ENCODE measurements at places on chromosomes 13 and 19.

- no peaks in the 10 kb centered on the region for H3K27me3 ChIP-seq
- H3K4me1 ChIP-seq = peaks cover 12% of the 10 kb centered on the region
- H3K27ac ChIP-seq = no peak overlapping the region
- H3K36me3 ChIP-seq = no peaks in the 10 kb centered on the region
Measured at GRCh38 chr13:36163809-36164308, 32.7 kb upstream of the DCLK1 start.

- peak overlapping the region; percentile 69 for H3K27ac ChIP-seq
- no peak overlapping the region for H3K4me3 ChIP-seq
- no peak for DNase-seq
- peaks cover 27% of the 10 kb centered on the region for H3K4me1 ChIP-seq
- no peaks in the 10 kb centered on the region for H3K36me3 ChIP-seq
- no peaks in the 10 kb centered on the region for H3K27me3 ChIP-seq
Measured at GRCh38 chr13:40410315-40410714, 256.1 kb downstream of the FOXO1 start.

DNA sequence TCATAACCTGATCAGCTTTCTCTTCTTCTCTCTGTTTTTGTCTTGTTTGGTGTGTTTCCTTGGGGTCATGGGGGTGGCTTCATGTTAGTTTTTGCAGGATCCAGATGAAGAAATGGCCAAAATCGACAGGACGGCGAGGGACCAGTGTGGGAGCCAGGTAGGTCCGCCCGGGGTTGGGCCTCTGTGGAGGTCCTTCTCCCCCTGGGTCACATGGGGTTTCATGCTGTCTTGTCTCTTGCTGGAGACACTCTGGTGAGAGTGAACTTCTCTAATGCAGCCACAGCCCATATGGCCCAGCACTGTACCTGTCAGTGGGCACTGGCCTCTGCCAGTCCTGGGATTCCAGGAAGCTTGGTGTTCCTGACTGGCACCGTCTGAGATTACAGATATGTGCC is 1.1 kb downstream of the CCNE1 start:
- peaks cover 14% of the 10 kb centered on the region for H3K4me1 ChIP-seq
- no peaks in the 10 kb centered on the region for H3K36me3 ChIP-seq
- no peak overlapping the region for H3K27ac ChIP-seq

DNA sequence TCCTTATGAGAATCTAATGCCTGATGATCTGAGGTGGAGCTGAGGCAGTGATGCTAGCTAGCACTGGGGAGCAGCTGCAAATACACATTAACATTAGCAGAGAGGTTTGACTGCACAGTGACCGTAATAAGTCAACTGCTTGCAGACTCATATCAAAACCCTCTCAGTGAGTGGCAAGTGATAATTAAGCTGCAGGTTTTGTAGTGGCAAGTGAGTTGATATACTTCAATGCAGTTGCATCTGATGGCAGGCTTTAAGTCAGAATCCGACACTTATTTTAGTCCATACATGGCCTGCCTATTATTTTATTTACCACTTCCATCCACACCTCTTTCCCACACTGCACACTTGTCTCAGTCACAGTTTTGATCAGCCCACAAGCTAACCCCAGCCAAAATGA is 209.2 kb upstream of the IRS2 start:
- H3K27ac ChIP-seq = no peak overlapping the region
- no peaks in the 10 kb centered on the region for H3K4me1 ChIP-seq
- DNase-seq = no peak
- no peaks in the 10 kb centered on the region for H3K36me3 ChIP-seq
- H3K4me3 ChIP-seq = no peak overlapping the region

Measured in left ventricle myocardium inferior (tissue), 1 donor.